ENCODE measurements at places on chromosomes 16 and 17.

DNA sequence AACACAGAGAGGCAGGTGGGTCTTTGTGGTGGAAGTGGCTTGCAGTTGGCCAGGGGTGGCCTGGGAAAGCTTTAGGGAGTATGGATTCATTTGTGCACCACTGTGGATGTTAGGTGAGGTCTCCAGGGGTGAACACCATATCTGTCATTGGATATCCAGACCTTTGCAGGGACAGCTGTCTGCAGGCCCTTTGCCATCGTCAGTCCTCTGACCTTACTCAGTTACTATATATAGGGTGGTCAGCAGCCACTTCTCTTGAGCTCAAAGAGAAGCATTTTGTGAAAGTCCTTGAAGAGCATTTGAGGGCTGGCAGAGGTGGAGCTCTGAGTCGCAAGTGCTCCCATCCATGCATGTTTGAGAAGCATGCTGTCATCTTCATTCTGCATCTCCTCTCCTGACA, 40.4 kb downstream of the TMEM11 start:
- no peak for DNase-seq

DNA sequence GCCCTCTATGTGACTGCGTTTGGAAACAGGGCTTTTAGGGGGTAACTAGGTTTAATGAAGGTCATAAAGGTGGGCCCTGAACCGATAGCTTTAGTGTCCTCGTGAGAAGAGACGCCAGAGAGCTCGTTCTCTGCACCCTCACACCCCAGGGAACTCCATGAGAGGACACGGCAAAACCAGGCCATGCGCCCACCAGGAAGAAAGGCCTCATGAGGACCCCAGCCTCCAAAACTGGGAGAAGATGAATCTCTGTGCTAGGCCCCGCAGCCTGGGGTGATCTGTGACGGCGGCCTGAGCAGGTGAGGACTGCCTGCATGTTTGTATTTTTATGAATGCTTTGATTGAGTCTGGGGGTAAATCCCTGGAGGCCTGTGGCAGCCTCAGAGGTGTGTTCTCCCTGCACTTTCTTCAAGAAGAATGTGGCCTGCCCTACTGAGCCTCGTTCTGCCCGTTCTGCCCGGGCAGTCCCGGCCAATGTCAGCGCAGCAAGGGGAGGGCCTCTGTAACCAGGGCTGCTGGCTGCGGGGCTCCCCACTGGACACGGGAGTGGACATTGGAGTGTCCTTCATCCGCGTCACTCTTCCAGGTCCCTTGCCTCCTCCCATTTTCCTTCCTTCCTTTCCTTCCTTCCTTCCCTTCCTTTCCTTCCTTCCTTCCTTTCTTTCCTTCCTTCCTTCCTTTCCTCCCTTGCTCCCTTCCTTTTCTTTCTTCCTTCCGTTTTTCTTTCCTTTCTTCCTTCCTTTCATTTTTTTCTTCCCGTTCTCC, 6.8 kb upstream of the RNF213 start:
- DNase-seq, result no peak

DNA sequence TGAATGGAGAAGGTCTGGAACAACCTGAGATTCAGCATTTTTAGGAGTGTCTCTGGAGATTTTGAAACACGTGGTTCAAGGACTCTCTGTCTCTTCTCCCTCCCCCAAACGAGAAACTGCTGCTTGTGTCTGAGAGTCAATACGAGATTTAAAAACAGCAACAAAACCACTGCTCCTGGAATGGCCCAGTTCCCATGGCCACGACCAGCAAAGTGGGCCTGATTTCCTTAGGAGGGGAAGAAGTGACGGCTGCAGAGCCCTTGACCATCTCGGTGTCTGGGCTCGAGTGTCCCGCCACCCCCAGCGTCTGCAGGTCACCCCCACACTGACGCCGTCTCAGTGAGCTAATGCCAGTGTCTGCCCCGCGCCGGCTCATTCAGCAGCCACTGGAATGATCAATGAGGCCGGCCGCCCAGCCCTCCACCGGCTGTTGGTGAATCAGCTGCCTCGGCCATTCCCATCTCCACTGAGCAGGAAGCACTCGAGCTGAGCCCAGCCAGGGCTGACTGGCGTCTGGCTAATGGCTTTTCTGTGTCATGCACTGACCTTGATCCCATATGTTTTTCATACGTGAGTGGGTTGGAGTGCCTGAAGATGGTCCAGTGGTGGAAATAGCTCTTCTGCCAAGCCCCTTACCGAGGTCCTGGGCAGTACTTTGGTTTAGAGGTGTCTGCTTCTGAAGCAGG, 151.8 kb downstream of the PITPNC1 start:
- peak; percentile 76 for DNase-seq

DNA sequence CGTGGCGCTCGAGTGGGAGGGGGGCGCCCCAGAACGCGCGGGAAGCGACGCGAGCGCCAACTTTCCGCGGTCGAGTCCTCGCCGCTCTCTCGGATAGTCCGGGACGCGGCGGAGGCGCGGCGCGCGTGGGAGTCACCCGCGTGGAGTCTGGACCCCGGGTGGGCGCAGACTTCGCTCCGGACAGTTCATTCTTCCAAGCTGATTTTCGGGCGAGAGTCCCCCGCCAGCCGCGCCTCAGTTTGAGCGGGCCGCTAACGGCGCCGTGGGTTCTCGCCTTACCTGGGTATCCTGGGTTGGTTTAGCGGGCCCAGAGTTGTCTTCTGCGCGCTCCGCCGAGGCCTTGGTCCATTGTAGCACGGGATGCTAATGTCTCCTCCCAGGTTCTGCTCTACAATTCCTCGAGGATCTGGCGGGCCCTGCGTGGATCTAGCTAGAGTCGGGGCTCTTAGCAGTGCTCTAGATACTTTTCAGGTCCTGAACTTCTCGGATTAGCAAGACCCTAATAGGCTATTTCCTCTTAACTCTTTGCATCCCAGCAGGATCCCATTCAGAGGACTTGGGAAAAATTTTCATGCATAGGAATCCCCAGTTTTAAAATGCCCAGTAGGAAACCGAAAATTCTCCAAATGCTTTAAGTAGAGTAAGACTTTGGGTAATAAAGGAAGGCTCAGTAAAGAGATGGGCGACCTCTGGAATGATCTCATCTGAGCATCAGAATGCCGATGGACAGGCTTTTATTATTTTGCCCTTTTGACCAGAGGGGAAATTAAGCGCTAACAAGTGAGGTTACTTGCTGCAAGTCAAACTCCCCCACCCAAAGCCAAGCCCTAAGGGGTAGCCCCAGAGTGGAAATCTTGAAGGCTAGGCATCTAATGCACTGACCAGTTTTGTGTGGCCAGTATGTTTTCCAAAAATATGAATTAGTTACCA, 537 bp upstream of the GJC1 start:
- DNase-seq, result no peak

GRCh38 chr16:86306811-86307513, 203.4 kb upstream of the FOXF1 start:
- no peak for DNase-seq

Data from amygdala (tissue), 56 donors.